ENCODE measurements at places on chromosomes 4 and X. TPM values are rescaled to one million over a fixed set of nuclear protein-coding genes. Genes with fewer than 3 reads are reported as not detected.

STAP1 gene
- total RNA-seq = 1.7 TPM

JADE3 gene
- 6.3 TPM for total RNA-seq

SRPX2 gene
- 38.4 TPM for total RNA-seq

GRCh38 chr4:8308856-8309771 is 39.6 kb downstream of the HTRA3 start:
- DNase-seq = no peak

- no peak for DNase-seq
These were observed 1.6 kb downstream of the TSC22D3 start for GRCh38 chrX:107773906-107774435.

- DNase-seq = no peak
These were observed 105.5 kb downstream of the PACRGL start for GRCh38 chr4:20805716-20806115.

- no peak for DNase-seq
These were observed 244.0 kb upstream of the SMIM31 start for GRCh38 chr4:164509951-164510350.

- no peak for DNase-seq
These were observed 6.6 kb downstream of the HCCS start for GRCh38 chrX:11117745-11118144.
